ENCODE measurements at places on chromosomes 6 and 20. TPM values are rescaled to one million over a fixed set of nuclear protein-coding genes. Genes with fewer than 3 reads are reported as not detected.

- H3K27ac ChIP-seq, result no peak overlapping the region
- H3K4me3 ChIP-seq, result no peak overlapping the region
- no peaks in the 10 kb centered on the region for H3K27me3 ChIP-seq
- no peaks in the 10 kb centered on the region for H3K36me3 ChIP-seq
These were observed 18.5 kb downstream of the SNRPB start for GRCh38 chr20:2451939-2452732.

CCNC gene
- total RNA-seq, result 66.3 TPM

DNA sequence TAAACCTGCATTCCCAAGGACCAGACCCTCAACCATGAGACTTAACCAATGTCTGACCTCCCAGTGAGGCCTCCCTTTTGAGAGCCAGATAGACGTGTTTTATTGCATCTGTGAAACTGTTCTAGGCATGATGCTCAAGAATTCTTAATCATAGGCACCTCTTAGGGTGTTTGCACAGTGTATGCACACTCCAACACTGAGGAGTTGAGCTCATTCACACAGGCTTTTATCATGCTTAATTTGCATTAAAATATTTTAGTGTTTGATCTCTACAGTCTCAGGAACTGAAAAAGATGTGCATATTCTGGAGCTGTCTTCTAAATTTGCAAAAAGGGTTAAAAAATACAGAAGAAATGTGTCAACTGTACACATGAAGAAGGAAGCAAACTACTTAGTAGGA, 27.4 kb downstream of the RHAG start:
- no peaks in the 10 kb centered on the region for H3K4me1 ChIP-seq
- no peak for DNase-seq
- H3K27me3 ChIP-seq, result no peaks in the 10 kb centered on the region
- no peaks in the 10 kb centered on the region for H3K36me3 ChIP-seq

DNA sequence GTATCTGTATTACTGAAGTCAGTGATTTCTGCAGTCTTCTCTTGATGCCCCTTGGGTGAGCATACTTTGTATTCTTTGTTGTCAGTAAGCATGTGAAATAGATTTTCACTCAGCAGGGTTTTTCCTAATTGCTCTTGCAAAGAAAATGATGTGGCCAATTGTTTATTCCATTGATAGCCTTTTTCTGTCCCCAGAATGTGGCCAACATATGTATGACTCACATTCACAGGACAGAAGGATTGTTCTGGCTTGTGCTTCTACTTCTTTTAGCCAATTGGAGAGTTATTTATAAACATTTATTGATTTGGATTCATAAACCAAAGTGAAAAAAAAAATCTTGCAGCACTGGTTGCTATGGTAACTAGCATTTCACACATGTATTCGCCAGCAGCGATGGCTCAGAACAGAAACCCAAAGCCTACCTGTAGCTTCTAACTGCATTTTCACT, 54.4 kb upstream of the RBM24 start:
- no peak overlapping the region for H3K27ac ChIP-seq
- H3K4me3 ChIP-seq, result no peak overlapping the region
- no peaks in the 10 kb centered on the region for H3K36me3 ChIP-seq

GRCh38 chr6:135608031-135608430, 110.5 kb upstream of the AHI1 start:
- no peaks in the 10 kb centered on the region for H3K4me1 ChIP-seq
- no peak overlapping the region for H3K27ac ChIP-seq
- H3K4me3 ChIP-seq, result no peak overlapping the region
- no peaks in the 10 kb centered on the region for H3K36me3 ChIP-seq

OOEP gene
- total RNA-seq, result not detected

- no peak for DNase-seq
- no peaks in the 10 kb centered on the region for H3K4me1 ChIP-seq
- H3K36me3 ChIP-seq, result no peaks in the 10 kb centered on the region
- no peak overlapping the region for H3K4me3 ChIP-seq
These were observed 146.0 kb downstream of the ELOVL4 start for GRCh38 chr6:79801362-79801761.

DNA sequence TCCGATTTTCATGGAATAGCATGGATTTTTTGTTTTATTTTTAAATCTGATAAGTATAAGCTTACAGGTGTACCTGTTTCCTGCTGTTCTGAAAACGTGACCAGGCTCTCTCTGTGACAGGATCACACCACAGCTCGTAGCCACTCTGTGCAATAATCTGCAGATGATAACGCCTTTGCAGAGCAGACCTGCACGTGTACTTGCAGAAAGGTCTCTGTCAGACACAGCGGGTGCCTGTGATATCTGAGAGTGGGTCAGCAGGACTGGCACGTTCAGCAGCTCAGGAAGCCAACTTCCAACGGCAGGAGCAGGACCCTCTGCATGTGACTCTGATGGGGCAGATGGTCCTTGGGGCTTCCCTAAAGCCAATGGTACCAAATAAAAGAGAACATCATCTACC, 68.6 kb upstream of the HDDC2 start:
- H3K4me3 ChIP-seq, result no peak overlapping the region
- no peaks in the 10 kb centered on the region for H3K4me1 ChIP-seq
- H3K36me3 ChIP-seq, result no peaks in the 10 kb centered on the region
- no peak overlapping the region for H3K27ac ChIP-seq
- no peak for DNase-seq

DNA sequence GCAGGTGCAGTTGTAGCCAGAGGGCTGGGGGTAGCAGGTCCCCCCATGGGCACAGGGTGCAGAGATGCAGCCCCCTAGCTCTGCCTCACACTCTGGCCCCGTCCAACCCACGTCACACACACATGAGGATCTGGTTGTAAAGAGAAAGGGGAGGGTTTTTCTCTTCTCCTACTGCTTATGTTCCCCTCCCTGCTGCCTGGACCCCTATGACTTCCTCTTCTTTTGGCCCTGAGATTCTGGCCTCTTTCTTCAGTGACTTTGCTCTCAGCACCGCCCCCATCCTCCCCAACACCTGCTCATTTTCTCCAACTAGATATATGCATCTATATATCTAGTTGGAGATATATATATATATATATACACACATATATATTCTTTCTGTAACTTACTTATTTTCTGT, 9.7 kb downstream of the NOTCH4 start:
- no peaks in the 10 kb centered on the region for H3K27me3 ChIP-seq
- H3K4me3 ChIP-seq, result no peak overlapping the region
- no peak for DNase-seq
- H3K27ac ChIP-seq, result no peak overlapping the region
- H3K4me1 ChIP-seq, result no peaks in the 10 kb centered on the region

KIF25 gene
- not detected for total RNA-seq

DNA sequence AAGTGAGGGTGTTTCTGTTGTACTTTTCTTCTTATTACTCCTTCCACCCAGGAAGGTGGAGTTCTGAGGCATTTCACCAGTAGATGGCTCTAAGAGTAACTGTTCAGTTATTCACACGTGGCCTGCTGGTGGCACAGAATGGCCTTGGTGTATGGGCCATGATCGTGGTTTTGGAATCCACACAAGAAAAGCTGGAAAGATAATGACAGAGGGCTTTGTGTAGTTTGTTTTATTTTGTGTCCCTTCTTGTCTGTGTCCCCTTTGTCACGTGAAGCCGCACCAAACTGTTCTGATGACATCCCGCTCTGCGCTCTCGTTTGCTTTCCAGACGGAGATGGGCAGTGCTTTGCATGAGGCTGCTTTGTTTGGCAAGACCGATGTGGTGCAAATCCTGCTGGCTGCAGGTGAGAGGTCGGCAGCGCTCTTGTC, 93.4 kb downstream of the ANKS1A start:
- peaks cover 39% of the 10 kb centered on the region for H3K36me3 ChIP-seq
- DNase-seq, result no peak
- H3K27me3 ChIP-seq, result no peaks in the 10 kb centered on the region
- no peak overlapping the region for H3K4me3 ChIP-seq
- no peak overlapping the region for H3K27ac ChIP-seq
- peaks cover 10% of the 10 kb centered on the region for H3K4me1 ChIP-seq

- H3K36me3 ChIP-seq, result no peaks in the 10 kb centered on the region
- no peaks in the 10 kb centered on the region for H3K4me1 ChIP-seq
- H3K27ac ChIP-seq, result no peak overlapping the region
- H3K4me3 ChIP-seq, result no peak overlapping the region
- DNase-seq, result peak; percentile 1
These were observed 538.3 kb upstream of the BTBD3 start for GRCh38 chr20:11379257-11380011.

All from upper lobe of left lung (tissue), 6 donors.